ENCODE measurements at places on chromosomes 12 and 14.

GRCh38 chr14:102917469-102918211 is 4.8 kb upstream of the AMN start:
- DNase-seq: peak; percentile 90

GRCh38 chr12:111277570-111277969 is 91.3 kb downstream of the PHETA1 start:
- DNase-seq: no peak

- DNase-seq: peak; percentile 63
Measured at GRCh38 chr14:50875359-50876070, 3.7 kb downstream of the ABHD12B start.

- peak; percentile 66 for DNase-seq
Measured at GRCh38 chr14:99524804-99525698, 43.8 kb downstream of the CCNK start.

DNA sequence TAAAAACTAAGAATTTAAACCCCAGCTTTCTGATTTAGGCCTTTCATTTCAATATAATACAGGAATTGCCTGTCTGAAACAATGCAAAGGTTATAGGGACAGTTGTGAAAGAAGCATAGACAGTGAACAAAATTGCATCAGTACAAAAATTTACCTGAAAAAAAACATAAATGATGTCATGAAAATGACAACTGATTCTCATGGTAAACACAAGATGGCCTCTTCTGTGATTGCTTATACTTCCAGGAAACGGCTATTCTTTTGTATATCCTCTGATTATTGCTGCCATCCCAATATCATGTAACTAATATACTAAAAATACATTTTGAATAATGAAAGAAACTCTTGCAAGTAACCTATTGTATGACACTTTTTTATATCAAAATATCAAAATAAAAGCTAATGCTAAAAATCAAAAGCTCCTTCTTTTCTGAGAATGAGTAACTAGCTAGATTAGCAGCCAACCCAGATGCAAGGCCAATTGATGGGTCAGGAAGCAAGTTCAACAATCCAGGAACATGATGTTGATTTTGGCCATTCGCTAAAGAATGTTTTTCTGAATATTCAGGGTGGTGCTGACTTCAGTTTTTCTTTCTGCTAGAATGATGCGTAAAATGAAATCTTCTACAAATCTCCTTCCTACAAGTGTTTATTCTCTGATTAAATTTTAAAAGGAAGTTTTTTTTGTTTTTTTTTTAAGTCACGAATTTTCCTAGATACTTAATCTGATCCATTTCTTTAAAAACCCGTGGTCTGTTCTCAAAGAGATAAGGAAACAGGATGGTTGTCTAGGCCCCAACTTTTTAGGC is 83.6 kb downstream of the ALX1 start:
- DNase-seq: no peak

DNA sequence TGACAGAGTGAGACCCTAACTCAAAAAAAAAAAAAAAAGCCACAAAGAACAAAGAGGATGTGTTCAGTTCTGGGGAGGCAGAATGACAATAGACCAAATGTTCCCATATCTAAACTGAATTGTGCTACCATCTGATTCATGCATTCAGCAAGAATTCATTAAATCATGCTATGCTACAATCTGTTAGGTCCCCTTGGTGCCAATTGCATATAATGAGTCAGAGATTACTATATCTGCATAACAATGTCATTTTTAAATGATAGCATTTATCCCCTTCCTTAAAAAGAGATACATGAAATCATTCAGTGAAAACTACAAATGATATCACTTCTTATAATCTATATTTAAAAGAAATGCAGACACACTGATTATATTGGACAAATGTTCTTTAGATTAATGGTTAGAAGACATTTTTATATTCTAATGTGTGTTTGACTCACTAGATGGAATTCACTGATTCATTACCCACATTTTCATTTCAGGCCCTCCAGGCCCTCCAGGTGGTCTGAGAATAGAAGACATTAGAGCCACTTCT is 207.6 kb upstream of the PDZRN4 start:
- no peak for DNase-seq

GRCh38 chr12:27823038-27823437 is 43.0 kb upstream of the MANSC4 start:
- DNase-seq: no peak

- DNase-seq: no peak
Measured at GRCh38 chr14:91754185-91754584, 22.3 kb upstream of the CATSPERB start.

- DNase-seq: no peak
Measured at GRCh38 chr14:102917056-102917385, 5.4 kb upstream of the AMN start.

- DNase-seq: no peak
Measured at GRCh38 chr12:129127211-129127610, 273.9 kb downstream of the GLT1D1 start.

DNA sequence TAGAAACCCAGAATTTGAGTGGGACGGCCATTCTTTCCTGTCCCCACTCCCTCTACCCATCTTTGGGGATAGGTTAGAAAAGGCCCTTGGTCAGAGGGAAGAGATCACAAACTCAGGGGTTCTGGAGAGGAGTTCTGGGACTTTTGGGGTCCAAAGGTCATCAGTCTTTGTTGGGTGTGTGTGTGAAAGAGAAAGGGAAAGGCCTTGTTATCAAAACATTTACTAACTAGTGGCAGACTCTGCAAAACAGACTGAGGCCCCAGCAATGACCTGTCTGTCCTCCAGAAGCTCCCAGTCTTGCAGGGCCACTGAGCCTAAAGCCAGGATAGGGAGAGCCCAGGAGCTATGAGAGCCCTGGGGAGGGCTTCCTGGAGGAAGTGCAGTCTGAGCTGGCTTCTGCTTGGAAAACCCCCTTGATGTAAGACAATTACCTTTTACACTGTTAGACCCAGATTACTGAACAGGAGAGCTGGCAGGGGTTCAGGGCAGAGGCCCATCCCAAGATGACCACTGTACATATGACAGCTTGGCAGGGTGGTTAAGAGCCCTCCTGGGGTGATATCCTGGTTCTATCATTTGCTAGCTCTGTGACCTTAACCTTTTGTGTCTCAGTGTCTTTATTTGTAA is 429.1 kb upstream of the CCDC196 start:
- no peak for DNase-seq

GRCh38 chr14:70186900-70187451 is 1.8 kb downstream of the SLC8A3 start:
- no peak for DNase-seq

- DNase-seq: no peak
Measured at GRCh38 chr12:29455087-29455486, 42.4 kb downstream of the OVCH1 start.

- no peak for DNase-seq
Measured at GRCh38 chr12:6264402-6265037, 46.0 kb upstream of the PLEKHG6 start.

DNA sequence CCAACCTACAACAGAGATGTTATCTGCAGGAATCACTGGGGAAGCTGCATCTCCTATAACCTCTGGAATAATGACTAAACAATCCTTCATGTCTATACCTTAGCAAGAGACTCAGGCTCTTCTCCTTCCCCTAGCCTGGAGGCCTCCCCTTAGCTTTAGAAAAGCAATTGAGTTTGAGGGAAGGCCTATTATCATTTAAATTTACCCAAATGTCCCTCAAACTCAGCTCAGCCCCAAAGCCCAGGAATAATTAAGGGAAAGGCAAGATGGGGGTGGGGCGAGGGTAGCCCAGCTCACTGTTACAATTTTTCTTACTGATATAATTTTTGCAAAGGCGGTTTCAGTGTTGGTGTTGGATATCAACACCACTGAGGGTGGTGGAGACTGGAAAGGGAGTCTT is 151.4 kb upstream of the EEA1 start:
- no peak for DNase-seq

- no peak for DNase-seq
Measured at GRCh38 chr14:100468557-100468956, 118.7 kb downstream of the BEGAIN start.

GRCh38 chr14:67221248-67221981 is 19.8 kb upstream of the PALS1 start:
- no peak for DNase-seq

GRCh38 chr14:54577977-54578376 is 11.0 kb downstream of the SAMD4A start:
- DNase-seq: no peak

DNA sequence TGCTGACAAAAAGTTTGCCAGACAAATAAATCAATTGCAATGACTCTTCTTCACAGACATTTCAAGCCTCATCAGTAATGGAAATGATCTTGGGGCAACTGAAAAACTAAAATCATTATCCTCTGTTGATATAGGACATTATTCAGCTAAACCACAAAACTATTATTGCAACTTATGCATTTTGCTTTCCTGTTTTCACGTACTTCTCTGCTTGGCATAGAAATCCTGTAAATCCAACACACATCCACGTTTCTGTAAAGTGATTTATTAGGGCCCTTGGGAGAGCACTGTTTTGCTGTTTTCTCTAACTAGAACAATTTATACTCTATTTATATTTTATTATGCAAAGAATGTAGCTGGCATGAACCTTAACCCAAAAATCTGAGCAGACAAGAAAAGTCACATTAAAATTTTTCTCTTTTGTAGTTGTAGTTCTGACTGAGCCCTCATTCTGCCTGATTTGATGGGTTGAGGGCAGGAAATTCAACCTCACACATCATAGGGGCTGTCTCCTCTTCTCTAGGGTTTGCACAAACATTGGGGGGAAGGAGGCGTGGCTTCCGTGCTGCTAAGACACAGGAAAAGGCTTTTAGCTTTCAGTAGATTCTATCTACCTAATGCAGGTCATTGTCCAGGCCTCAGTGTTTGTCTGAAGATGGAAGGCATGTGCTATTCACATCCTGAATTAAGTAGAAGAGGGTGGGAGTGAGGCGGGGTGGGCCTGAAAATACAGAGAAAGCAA is 11.5 kb upstream of the NUP107 start:
- no peak for DNase-seq

DNA sequence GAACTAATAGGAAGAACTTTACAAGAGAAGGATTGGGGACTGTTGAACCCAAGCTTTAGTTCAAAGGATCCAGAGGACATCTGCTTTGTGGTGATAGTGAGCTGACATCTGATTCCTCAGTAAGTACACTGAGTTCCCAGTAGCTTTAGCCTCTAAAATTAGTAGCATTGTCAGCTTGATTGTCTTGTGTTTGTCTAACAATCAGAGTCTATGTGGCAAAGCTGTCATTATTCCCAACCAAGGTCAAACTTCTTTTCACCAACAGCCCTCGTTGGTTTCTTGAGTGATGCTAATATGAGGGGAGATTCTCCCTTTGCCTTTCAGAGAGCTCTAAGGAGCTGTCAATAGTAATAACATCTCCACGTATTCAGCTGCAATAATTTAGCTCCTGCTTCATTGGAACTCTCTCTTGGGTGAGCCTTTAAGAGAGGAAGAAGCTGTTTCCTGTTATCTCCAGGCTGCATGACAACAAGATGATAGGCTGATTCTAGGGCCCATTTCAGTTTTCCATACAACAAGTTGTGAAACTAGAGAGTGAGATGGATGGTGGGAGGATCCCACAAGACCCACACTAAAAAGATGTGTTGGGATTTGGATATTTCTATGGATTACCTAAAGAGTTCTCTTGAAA is 46.7 kb downstream of the TGFB3 start:
- DNase-seq: no peak

- no peak for DNase-seq
Measured at GRCh38 chr12:44088647-44089046, 252.8 kb downstream of the TMEM117 start.

DNA sequence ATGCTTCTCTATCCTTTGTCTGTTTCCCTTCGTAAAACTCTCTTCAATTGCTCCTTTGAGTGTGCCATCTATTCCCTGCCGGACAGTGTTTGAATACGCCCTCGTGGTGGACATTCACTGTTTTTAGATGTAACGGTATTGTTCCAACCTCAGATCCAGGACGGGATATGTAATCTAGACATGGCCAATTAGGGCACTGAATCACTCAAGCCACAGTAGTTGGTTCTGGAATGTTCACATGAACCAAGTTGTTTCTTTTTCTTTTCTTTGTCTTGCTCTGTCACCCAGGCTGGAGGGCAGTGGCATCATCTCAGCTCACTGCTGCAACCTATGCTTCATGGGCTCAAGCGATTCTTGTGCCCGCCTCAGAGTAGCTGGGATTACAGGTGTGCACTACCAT is 204.2 kb upstream of the PLXNC1 start:
- DNase-seq: no peak

DNA sequence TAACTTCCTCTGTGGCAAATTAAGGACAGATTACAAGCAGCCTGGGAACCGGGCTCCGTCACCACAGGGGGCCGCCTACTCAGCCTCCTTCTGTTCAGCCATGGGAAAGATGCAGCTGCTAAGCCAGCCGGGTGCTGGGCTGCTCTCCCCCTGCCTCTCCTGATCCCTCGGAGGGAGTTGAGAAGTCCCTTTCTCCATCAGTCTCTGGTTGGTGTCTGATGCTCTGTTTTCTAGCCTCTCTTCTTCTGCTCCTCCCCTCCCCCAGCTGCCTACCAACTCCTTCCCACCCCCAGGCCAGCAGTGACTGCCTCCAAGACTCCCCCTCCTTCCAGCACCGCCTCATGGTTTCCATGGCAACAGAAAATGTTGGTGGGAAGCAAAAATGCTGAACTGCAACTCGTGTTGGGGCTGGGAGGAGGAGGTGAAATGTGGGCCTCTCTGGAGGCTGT is 486.7 kb downstream of the APAF1 start:
- DNase-seq: no peak

DNA sequence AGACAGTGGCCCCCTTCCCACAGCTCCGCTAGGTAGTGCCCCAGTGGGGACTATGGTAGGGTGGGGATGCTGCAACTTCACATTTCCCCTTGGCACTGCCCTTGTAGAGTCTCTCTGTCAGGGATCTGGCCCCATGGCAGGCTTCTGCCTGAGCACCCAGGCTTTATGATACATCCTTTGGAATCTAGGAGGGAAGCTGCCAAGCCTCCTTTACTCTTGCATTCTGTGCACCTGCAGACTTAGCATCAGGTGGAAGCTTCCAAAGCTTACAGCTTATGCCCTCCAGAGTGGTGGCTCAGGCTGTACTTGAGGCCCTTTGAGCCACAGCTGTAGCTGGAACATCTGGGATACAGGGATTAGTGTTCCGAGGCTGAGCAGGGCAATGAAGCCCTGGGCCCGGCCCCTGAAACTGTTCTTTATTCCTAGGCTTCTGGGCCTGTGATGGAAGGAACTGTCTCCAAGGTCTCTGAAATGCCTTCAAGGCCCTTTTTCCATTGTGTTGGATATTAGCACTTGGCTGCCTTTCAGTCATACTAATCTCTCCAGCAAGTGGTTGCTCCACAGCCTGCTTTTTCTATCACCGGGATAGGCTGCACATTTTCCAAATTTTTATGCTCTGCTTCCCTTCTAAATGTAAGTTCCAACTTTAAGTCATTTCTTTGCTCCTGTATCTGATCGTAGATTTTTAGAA is 22.2 kb upstream of the OR6J1 start:
- no peak for DNase-seq

DNA sequence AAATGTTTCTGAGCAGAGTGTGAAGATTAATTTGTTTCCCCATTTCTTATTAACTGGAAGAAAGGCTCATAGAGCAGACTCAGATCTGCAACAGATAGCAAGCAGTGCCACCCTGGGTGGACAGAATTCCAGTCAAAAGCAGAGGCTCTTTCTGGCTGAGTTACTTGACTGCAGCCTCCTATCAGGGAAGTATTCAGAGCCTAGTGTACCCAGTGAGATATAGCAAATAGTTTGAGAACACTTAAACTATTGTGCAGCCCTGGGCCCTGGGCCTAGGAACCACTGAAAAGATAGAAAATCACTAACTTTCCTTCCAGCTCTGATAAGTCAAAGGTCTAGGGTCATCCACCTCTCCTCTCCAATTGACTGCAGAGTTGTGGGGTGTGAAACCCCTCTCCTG is 11.2 kb upstream of the AQP2 start:
- no peak for DNase-seq

- no peak for DNase-seq
Measured at GRCh38 chr12:1929985-1930802, 11.7 kb upstream of the CACNA2D4 start.

- DNase-seq: no peak
Measured at GRCh38 chr14:95240859-95241813, 78.6 kb downstream of the CLMN start.

Measured in HuH-7 (cell line).